Left lung (tissue), 14 donors: ENCODE measurements at places on chromosomes 5 and 9. TPM values are rescaled to one million over a fixed set of nuclear protein-coding genes. Genes with fewer than 3 reads are reported as not detected.

- no peak for DNase-seq
- no peak overlapping the region for H3K27ac ChIP-seq
- no peaks in the 10 kb centered on the region for H3K36me3 ChIP-seq
- no peaks in the 10 kb centered on the region for H3K27me3 ChIP-seq
- H3K4me1 ChIP-seq = no peaks in the 10 kb centered on the region
These were observed 966.5 kb upstream of the TYRP1 start for GRCh38 chr9:11726659-11727058.

- peak; percentile 88 for DNase-seq
- H3K4me1 ChIP-seq = peaks cover 11% of the 10 kb centered on the region
- H3K36me3 ChIP-seq = no peaks in the 10 kb centered on the region
- peak overlapping the region; percentile 83 for H3K27ac ChIP-seq
- no peak overlapping the region for H3K4me3 ChIP-seq
These were observed 186.8 kb upstream of the KLF9 start for GRCh38 chr9:70601000-70601951.

GRCh38 chr5:35974570-35974969, 16.6 kb downstream of the UGT3A1 start:
- no peaks in the 10 kb centered on the region for H3K27me3 ChIP-seq
- no peaks in the 10 kb centered on the region for H3K36me3 ChIP-seq
- H3K4me3 ChIP-seq = no peak overlapping the region
- H3K4me1 ChIP-seq = no peaks in the 10 kb centered on the region
- no peak overlapping the region for H3K27ac ChIP-seq

The CDKN2B-AS1 gene
- polyA plus RNA-seq = 0.18 TPM

The ARID3C gene
- polyA plus RNA-seq = 0.13 TPM
